Gastrocnemius medialis (tissue), 4 donors: ENCODE measurements at places on chromosomes 6 and 20. TPM values are rescaled to one million over a fixed set of nuclear protein-coding genes. Genes with fewer than 3 reads are reported as not detected.

The FOXP4 gene
- total RNA-seq: 8.4 TPM

GRCh38 chr6:143356101-143356880 is 94.2 kb downstream of the ADAT2 start:
- no peak for DNase-seq

DNA sequence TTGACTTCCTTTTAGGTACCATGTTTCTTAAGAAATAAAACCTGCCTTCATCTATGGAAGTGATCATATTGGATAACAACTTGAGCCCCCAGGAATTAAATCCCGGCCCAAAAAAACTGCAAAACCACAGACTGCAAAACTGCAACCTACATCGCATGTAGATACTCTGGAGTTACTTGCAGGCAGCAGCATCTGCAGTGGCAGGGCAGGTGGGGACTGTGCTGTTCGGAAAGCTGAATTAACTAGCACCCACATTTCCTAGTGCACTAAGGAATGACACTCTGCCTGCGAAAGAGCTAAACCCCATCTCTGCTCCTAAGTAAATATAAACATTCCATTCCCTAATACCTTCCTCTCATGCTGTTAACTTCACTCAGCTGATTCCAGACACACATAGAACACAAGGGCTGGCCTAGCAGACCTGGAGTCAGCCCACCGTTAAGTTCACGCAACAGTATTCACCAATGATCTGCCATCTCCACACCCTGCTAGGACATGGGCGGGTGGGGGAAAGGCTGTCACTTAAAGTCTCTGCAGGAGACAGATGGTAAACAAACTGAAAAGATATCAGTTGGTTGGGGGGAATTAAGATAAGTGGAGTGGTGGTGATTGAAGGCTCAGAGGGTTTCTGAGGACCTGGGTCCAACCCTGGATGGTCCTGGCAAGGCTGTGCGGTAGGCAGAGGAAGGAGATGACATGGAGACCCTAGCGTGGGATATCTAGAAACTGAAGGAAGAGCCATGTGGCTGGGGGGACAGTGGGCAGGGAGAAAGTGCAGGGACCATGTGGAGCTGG is 128.4 kb downstream of the SYCP2 start:
- DNase-seq: no peak

DNA sequence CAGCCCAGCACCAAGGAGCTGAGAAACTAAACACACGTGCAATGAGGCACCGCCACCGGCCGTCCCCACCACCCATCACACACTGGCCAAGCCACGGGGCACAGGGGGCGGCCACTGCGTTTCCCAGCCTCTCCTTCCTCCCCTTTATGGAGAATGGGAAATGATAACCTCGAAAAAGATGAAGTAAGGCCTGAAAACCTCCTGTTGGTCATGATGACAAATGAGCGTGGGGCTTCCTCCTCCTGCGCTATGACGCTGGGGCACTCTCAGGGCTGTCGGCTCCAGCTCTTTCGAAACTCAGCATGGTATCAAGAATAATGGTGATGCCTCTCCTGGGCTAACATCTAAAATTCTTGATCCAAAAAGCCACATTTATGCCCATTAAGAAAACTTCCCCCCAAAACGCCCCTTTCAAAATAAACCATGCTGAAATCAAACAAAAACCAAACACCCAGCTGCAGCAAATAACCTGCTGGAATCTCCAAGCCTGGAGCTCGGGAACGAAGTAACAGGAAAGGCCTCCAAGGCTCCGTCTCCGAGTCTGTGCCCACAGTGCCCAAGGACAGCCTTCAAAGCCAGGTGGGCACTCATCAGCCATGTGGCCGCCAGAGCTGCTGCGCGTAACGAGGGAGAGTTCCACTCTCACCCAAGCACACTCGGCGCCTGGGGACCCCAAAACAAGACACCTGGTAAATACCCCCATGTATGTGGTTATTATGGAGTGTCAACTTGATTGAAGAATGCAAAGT is 50.0 kb downstream of the TAF4 start:
- DNase-seq: no peak
